ENCODE measurements at places on chromosomes 6 and 20.

DNA sequence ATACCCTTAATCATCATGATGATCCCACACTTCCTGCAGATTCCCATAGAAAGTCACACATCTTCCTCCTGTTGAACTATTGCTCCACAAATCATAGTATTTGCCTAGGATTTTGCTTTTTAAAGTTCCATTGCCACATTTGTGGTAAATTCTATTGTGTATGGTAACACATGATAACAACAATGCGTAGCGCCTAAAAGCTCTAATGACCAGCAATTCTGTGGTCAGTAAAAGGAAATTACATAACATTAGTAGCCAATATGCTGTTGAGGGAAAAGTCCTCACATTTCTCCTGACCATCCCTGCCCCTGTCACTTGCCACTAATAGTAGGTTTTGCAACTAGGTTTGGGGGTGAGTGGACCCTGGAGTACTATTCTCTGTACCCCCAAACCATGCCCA, 31.8 kb upstream of the PDE7B start:
- DNase-seq, result no peak

- DNase-seq, result no peak
Observed at GRCh38 chr6:6923605-6924004, 184.2 kb upstream of the RREB1 start.

- no peak for DNase-seq
Observed at GRCh38 chr6:3696525-3697088, 54.9 kb downstream of the PXDC1 start.

- DNase-seq, result no peak
Observed at GRCh38 chr20:2691663-2692035, 931 bp upstream of the EBF4 start.

DNA sequence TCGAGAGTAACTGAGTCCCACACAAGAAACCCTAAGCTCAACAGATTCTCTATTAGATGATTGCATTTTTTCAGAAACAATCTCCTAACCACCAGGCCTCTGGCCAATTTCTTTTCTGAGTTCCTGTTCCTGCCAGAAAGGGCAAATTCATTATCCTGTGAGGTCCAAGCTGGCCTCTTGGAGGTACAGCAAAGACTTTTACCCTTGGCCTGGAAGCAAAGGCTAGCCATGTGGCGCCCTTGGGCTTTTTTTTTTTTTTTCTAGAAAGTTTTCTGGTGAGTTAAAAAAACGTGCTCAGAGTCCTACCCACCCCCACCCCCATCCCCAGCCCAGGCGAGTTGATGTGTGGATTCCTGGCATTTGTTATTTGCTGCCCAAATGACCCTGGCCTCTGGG, 59.0 kb upstream of the EEF1A1 start:
- no peak for DNase-seq

GRCh38 chr6:80480421-80481157, 374.1 kb downstream of the BCKDHB start:
- DNase-seq, result no peak

- DNase-seq, result no peak
Observed at GRCh38 chr6:1870932-1871331, 261.2 kb downstream of the FOXC1 start.
